ENCODE measurements at places on chromosomes 6 and 20.

GRCh38 chr6:43703512-43704429, 16.2 kb upstream of the MRPS18A start:
- no peak for DNase-seq

DNA sequence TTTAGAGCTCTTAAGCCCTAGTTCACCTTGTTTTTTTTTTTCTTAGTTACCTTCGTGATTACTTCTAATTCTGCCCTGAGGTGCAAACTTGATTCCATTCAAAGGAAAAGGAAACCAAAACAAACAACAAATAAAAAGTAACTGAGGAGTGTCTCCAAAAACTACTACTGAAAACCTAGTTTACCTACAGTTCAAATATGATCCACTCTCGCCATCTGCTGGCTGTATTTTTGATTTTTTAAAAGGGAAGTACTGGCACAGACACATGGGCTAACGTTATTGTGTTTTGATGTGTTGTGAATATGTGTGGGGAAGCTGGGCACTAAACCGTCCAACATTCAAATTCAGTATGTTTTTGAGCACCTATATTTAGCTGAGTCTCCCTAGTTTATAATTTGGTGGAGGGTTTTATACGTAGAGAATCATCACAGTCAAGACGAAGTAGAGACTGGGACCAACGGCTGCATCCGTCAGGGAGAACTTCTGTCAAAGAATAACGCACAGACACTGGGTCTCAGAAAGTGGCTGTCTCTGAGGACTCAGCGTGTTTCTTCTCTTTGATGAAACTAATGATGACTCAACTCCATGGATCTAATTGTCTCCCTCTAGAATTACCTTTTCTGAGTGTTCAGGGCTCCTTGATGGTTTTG, 373.5 kb upstream of the BTBD3 start:
- DNase-seq: peak; percentile 69

DNA sequence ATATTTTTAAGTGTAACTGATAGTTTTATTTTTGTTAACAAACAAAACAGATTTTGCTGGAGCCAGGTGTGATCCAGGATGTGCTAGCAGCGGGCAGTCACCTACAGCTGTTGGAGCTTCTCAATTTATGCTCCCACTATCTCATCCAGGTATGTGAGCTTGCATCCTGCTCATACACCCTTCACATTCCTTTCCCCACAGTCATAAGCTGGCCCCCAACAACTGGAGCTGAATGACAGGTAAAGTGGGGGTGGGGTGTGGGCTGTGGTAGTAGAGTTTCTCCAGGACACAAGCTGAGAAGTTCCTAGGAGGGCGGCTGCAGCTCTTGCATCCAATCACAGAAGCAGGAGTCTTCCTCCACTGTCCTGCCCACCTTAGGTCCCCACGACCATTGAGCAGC, 140.1 kb downstream of the KLHL32 start:
- DNase-seq: no peak

DNA sequence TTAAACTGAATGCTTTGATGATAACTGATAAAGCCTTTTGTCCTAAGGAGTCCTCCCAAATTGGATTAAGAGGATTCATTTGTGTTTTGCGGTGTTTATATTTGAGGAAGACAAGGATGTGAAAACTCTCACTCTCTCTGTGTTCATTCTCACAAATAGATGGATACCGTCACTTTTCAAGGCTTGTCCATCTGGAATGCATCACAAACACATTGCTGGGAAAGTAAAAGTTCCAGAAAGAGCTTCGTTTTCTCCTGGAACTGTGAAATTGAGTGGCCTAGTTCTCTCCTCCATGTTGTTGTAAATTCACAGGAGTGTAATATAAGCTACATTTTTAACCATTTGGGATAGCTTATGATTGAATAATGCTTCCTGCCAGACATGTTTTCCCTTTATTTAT, 581.6 kb upstream of the FLRT3 start:
- DNase-seq: no peak

- no peak for DNase-seq
Measured at GRCh38 chr6:33981421-33981820, 164.5 kb downstream of the GRM4 start.

DNA sequence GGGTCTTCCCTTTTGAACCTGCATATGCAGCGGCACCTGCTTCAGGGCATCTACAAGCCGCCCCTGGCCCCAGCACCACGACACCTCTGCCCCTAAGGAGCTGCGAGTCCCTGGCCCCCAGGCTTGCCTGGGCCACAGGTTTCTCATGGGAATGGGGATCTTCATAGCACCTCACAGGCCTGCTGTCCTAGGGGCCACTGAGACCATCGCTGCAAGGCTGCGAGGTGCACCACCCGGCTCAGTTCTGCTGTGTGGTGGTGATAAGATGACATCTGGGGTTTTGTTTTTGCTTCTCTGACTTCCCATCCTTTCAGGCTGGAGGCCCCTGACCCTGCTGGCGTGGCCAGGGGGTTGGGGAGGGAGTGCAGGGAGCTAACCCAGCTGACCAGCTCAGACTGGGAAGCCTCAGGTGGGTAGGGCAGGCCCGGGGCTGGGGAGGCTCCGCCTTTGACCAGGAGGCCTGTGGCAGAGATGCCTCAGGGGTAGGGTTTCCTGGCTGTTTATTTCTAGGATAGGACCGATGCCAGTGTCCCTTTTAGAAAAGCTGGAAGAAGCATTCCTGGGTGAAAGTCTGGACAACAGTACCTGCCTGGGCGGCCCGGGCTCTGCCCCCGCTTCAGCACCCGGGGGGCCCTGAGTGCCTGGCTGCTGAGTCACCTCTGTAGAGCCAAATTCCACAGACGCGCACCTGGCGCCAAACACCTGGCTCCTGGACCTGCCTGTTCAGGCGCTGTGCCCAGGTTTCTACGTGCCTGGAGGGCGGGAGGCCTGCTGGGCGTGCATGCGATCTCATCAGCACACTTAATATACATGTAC, 264.7 kb downstream of the DLL1 start:
- DNase-seq: peak; percentile 57

- no peak for DNase-seq
Measured at GRCh38 chr20:9137001-9137400, 68.1 kb downstream of the PLCB4 start.

DNA sequence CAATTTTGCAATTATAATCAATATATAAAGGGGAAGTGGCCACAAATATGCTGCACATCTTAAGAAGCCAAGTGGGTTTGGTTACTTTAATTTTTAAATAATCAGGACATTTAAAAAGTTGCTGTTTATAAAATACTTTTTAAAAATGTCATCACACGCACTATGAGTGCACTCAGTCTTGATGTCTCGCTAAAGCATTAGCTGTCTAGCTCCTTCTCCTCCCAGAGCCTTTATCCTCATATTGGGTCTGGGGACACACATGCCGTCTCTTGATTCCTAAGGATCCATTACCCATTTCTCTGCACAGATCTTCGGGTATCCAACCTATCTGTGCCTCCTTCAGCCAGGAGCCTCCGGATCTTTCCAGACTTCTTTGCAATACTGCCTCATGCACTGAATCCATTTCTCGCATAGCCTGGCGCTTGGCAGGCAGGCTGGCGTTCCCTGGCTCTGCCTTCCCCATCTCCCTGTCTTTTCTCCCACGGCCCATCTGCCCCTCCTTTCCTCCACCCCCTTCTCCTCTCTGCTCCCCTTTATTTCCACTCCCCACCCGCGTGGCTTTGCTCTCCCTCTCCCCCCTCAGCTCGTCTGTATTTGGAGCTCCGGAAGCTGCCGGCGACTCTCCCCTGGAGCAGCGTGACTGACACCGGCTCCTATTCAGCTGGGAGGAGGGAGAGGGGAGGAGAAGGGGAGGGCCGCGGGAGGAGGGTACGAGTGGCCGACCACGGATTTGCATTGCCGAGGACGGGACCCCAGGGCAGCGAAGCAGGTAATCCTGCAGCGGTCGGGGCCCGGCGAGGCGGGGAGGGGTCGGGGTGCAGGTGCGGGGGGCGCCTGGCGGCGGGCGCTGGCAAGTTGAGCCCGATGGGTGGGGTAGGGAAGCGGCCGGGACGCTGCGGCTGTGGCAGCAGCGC, at the start of gene CAP2:
TSS of gene CAP2 (plus strand) at position 618 of the 914 bp plus-strand sequence. CDS start 27,961 bp downstream, outside the sequence.
- DNase-seq: peak; percentile 82

DNA sequence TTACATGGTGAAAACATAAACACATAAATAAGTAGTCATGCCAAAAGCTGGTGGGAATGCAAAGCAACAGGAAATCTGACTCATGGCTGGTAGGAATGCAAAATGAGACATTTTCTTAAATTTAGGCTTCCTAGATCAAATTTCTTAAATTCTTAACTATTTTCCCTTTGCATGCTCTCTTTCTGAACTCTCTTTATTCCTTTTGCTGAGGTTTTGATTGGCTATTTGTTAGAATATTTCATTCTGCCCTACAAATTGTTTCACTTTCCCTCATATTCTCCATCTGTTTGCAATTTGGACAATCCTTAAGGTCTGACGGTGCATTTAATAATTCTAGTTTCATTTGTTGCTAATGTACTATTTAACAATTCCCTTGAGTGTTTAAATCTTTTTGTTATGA, 437.5 kb upstream of the RGS17 start:
- no peak for DNase-seq

DNA sequence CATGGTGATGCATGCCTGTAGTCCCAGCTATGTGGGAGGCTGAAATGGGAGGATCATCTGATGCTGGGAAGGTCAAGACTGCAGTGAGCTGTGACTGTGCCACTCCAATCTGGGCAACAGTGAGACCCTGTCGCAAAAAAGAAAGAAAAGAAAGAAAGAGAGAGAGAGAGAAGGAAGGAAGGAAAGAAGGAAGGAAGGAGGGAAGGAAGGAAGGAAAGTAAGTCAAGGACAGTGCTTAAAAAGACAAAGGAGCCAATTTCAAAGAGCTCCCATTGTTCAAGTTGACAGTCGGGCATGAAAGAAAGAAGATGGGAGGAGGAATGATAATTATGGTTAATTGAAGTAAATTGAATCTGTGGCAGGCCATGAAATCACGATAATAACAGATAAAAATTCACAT, 16.2 kb downstream of the C6orf15 start:
- no peak for DNase-seq

DNA sequence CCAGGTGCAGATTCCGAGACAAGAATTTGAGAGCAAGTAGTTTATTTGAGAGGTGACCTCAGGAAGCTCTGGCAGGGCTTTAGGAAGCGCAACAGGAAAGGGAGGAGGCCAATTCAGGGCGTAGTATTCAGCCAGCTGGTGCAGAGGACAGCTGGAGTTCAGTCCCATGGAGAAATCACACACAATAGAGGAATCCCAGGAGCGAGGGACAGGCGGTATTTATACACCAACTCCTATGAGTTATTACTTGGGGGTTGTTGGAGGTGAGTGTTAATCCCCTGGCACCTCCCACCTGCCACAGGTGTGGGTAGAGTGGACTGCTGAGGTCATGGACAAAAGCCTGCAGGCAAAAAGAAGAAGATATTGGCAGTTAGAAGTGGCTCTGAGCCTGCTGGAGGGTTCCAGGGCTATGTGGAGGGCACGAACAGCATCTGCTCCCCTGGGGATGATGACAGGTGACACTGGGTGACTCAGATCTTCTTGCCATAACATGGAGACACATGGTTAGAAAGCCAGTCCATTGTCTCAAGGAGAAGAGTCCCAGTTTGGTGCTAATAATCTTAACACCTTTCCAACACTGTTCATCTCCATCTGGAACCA, 13.9 kb upstream of the SULF2 start:
- no peak for DNase-seq

- DNase-seq: no peak
Measured at GRCh38 chr20:13102694-13103093, 93.9 kb downstream of the SPTLC3 start.

All from osteoblast (primary cell).